ENCODE measurements at places on chromosomes 12 and 14.
A peak's percentile ranks its signal among the peaks of the same experiment; 100 is the strongest.

- no peak for DNase-seq
These were observed 88.9 kb downstream of the PAWR start for GRCh38 chr12:79601908-79602307.

DNA sequence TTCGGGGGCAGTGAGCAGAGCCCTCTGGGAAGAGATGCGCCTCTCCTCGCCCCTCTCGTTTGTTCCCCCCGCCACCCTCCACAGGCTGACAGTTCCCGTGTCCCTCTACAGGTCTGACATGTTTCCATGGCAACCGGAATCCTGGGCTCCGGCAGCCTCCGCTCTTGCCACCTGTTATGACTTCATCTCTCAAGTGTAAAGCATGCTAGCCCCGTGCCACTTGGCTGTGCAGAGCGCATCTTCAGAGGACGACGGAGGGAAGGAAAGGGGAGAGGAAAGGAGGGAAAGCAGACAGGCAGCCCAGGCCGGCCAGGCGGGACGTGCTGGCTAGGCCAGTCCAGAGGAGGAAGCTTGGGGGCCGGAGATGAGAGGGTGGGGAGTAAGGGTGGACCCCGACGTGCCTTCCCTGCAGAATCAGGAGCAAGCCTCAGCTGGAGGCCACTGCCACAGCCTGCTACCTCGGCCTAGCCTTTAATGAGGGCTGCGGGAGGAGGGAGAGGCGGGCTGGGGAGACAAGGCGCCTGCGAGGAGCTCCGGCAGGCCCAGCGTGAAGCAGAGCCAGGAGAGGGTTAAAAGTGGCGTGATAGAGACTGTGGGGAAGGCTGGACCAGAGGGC is 214.3 kb downstream of the DPF3 start:
- DNase-seq = no peak

DNA sequence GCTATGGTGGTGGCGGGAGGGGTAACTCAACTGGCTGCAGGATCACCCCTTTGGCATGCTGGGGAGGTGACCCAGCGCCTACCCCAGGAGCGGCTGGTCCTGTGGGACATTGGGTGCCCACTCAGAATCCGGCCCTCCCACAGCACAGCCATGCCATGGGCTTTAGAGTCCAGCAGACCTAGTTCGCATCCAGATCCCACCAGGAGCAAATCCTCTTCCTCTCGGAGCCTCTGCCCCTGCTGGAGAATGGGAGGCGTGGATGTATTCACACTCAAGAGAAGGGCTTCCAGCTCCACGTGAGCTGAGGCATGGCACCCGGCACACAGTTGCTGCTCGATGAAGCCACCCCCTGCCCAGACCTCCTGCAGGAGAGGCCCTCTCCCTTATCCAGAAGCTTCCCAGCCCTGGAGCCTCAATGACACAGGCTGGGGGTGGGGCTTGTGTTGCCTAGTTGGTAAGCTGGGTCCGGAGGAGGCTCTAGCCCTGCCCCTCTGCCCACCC is 17.7 kb downstream of the FAM222A start:
- DNase-seq = no peak

DNA sequence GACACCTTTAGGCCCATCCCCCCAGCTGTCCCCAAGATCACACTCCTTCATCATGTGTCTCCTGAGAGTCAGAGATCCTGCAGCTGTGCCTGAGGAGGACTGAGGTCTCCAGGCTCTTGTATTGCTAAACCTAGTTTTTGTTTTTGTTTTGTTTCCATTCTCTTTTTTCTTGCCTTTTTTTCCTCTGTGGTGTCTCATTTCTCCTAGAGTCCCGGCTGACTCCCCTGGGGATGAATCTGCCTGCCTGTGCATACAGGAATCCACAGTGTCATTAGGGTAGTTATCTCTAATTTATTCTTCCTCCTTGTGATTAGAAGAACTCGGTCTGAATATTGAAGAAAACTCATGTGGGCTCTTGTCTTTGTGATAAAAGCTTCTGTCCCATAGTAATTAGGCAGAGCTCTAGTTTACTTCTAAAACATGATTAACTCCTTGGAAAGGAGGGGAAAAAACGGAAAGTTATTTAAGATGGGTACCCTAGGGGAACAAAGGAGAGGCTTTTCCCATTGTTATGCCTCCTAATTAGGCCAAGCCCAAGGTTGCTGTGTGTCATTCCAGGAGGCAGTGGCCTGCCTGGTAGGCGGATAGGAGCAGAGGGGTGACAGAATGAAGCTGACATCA is 343.2 kb downstream of the ZFP36L1 start:
- DNase-seq = no peak

- no peak for DNase-seq
These were observed 2.7 kb downstream of the TMEM119 start for GRCh38 chr12:108594960-108595710.

DNA sequence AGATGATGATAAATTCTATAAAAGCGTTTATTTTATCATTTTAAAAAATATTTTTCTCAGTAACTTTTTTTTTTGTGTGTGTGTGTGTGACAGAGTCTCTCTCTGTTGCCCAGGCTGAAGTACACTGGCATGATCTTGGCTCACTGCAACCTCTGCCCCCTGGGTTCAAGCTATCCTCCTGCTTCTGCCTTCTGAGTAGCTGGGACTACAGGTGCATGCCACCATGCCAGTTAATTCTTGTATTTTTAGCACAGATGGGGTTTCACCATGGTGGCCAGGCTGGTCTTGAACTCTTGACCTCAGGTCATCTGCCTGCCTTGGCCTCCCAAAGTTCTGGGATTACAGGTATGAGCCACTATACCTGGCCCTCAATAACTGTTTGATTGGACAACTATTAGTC is 37.2 kb downstream of the PKP2 start:
- no peak for DNase-seq

- no peak for DNase-seq
These were observed 55.8 kb upstream of the CHGA start for GRCh38 chr14:92866901-92867865.

DNA sequence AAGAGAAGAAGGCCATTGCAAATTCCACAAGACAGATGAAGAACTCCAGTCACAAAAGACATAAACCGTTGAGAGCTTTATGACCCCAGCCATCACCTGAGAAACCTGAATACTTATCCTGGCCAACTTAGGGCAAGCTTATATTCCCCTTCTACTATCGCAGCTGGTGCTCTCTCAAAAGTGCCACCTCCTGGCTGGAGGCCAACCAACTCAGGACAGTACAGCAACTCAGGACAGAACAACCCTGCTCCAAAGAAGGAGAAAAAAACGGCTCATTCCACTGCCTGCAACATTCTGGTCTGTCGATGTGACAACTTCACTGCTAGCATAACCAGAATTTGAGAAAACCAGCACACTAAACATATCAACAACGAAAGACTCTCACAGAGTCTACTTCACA is 9.7 kb upstream of the KRT6B start:
- no peak for DNase-seq

- DNase-seq = no peak
These were observed 33.3 kb upstream of the PPM1A start for GRCh38 chr14:60215520-60216420.

DNA sequence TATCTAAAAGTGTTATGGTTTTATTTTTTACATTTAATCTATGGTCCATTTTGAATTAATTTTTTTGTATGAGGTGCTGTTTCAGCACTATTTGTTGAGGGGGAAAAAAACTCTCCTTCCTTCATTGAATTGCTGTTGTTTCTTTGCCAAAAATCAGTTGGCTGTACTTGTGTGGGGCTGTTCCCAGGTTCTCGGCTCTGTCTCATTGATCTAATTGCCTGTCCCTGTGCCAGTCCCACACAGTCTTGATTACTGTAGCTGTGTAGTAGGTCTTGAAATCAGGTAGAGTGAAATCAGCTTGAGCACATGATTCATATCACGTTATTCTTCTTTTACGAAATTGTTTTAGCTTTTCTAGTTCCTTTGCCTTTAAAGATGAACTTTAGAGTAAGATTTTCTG is 109.7 kb downstream of the ADGRD1 start:
- DNase-seq = no peak

DNA sequence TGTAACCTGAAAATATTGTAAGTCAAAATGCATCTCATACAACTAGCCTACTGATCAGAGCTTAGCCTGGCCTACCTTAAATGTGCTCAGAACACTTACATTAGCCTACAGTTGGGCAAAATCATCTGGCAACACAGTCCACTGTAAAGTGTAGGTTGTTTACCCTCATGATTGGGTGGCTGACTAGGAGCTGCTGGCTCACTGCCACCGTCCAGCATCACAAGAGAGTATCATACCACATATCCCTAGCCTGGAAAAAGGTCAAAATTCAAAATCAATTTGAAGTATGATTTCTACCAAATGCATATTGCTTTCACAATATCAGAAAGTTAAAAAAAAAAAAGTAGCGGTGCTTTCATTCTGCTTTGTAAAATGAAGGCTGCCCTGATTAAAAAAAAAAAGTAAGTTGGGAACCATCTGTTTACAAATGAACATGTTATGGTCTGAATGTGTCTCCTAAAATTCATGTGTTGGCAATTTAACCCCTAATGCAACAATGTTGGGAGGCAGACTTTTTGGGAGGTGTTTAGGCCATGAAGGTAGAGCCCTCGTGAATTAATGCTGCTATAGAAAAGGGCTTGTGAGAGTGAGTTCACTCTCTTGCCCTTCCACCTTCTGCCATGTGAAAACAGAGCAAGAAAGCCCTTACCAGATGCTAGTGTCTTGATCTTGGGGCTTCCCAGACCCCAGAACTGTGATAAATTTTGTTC is 211.8 kb downstream of the PPM1H start:
- DNase-seq = no peak

DNA sequence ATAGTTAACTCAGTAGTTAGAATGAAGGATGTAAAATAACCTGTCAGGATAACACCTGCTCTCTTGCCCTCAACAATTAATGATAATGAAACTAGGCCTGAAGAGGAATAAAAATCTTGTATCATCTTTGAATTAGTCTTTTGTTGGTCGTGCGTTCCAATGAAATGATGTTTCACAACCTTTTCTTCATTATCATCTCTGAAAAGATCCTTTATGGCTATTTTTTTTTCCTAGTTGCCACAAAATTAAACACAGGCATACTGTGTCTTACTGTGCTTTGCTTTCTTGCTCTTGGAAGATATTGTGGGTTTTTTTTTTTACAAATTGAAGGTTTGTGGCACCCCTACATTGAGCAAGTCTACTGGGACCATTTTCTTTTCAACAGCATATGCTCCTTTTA is 128.6 kb downstream of the BICD1 start:
- no peak for DNase-seq

DNA sequence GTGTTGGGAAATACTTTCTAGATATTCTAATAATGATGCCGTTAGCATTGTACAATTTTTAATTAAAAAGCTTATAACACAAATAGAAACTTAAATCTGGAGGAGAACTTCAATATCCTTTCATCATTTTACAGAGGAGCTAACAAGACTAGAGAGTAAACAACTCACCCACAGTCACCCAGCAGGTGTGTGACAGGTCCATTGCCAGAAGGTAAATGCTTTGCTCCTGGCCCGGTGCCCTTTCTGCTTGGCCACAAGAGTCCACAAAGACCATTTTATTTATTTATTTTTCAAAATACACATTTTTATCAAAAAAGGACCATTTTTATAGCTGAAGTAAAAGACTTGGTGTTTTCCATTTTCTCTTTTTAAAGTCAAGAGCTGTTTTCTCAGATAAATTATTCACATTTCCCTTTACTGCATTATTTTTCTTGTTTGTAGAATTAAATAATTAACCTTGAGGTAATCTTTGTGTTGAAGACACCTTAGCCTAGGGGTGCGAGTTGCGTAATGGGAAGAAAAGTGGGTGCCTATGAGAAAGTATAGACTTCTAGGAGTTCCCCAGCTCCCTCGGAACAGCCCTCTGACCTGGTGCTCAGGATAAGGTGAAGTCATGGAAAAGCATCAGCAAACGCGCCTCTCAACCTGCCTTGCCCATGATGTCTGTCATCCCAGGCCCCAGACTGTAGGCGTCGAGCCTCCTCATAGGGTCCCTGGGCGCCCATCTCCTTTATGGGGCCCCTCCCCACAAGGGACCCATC is 26.3 kb upstream of the AMIGO2 start:
- no peak for DNase-seq

DNA sequence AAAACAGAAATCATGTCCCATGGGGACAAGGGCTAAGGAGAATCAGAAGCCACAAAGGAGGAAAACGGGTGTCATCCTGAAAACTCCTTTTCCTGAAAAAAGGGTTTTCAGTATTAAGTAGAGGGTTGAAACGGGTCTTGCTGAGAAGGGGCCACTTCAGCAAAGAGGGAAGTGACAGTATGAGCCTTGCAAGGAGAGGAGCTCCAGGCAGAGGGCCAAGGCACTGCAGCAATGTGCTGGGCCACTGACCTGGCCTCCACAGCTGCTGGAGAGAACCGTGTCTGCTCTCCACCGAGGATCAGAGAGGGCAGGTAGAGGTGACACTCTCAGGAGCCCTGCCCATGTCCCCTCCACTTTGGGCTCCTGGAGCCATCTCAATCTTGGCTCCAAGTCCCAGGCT is 103.3 kb downstream of the NCOR2 start:
- DNase-seq = no peak

GRCh38 chr12:53145383-53146260 is 34.9 kb upstream of the ZNF740 start:
- DNase-seq = no peak

- DNase-seq = no peak
These were observed 22.3 kb downstream of the SNW1 start for GRCh38 chr14:77738559-77739250.

- no peak for DNase-seq
These were observed 39.0 kb downstream of the SLC38A4 start for GRCh38 chr12:46786774-46787173.

- no peak for DNase-seq
These were observed 54.5 kb upstream of the MMP17 start for GRCh38 chr12:131773582-131774221.

DNA sequence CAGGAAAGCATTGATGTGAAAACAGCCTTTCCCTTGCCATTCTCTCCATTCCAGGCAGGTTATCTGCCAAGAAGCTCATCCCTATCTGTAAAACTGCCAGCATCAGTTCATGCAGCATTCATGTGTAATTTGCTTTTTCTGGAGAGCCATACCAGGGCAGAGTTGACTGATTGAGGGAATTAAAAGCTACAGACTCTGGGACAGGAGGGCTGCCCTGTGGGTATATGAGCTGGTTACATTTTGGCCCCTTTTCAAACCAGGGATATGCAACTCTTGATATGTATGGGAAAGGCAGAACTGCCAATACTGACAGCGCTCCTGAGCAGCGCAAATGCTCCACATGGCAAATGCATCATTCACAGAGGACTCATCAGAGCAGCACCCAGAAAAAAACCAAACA is 53.7 kb downstream of the SYT1 start:
- no peak for DNase-seq

GRCh38 chr12:47849261-47849660 is 29.6 kb upstream of the HDAC7 start:
- DNase-seq = no peak

DNA sequence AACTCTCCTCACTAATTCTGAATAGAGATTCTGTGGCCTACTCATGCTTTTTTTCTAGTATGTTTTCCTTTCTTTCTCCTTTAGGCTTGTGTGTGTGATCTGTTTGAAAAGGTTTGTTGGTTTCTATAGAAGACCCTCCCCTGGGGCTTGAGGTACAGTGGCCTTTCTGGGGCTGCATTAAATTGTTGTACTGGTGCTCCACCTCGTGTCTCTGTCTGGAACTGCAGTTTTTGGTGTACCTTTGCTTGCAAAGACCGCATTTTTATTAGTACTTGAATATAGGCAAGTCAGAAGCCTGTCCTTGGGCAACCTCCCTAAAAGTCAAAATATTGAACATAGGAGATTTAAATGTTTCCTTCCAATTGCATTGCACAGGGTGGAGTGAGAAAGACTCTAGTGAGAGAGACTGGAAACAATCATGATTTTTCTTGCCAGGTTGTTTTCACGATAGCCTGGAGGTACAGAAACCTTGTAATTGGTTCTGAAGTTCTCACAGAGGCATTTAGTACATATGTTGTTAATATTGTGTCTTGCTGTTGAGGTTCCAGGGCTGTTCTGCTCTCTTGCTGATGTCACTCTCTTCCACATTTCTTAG is 39.0 kb downstream of the SLCO1B1 start:
- peak; percentile 24 for DNase-seq

GRCh38 chr12:56341616-56342015 is 2.9 kb downstream of the IL23A start:
- DNase-seq = no peak
